ENCODE measurements at places on chromosomes 3 and 15. TPM values are rescaled to one million over a fixed set of nuclear protein-coding genes. Genes with fewer than 3 reads are reported as not detected.

Gene GOLGA8G
- total RNA-seq, result not detected

Gene NR2F2
- 15.9 TPM for total RNA-seq

Gene QTRT2
- total RNA-seq, result 23.9 TPM

Gene ALS2CL
- total RNA-seq, result 5.6 TPM

Gene CFAP100
- not detected for total RNA-seq

Gene EPB42
- total RNA-seq, result not detected

Gene STX19
- not detected for total RNA-seq

Gene CPLX3
- not detected for total RNA-seq

Gene TRIM42
- total RNA-seq, result not detected

Gene UROC1
- not detected for total RNA-seq

GRCh38 chr15:69601711-69602504 is 149.3 kb downstream of the RPLP1 start:
- no peak for DNase-seq

DNA sequence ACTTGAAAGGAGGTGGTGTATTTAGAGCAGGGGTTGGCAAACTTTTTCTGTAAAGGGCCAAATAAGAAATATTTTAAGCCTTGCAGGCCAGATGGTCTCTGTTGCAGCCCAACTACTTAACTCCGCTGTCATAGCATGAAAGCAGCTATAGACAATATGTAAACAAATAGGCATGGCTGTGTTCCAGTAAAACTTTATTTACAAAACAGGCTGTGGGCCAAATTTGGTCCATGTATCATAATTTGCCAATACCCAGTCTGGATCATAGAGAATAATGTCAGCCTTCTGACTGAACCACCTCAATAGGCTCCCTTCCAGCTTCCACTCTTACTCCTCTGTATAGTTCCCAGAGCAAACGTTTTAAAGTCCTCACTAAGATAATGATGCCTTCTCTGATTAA is 638.8 kb upstream of the CFAP20DC start:
- no peak for DNase-seq

GRCh38 chr3:171049861-171050444 is 23.4 kb upstream of the SLC2A2 start:
- peak; percentile 67 for DNase-seq

- DNase-seq, result no peak
Measured at GRCh38 chr3:98900265-98901118, 1.0 kb downstream of the DCBLD2 start.

DNA sequence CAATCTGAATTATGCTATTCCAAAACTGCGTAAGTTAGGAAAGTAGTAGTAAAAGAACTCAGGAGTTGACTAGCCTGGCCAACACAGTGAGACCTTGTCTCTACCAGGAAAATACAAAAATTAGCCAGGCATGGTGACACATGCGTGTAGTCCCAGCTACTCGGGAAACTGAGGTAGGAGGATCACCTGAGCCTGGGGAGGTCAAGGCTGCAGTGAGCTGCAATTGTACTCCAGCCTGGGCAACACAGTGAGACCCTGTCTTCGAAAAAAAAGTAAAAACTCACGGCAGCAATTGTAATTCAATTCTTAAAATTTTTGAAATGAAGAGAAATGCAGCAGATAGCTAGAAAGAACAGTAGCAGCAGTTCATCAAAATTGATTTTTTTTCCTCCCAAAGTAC is 9.7 kb downstream of the GABPB1 start:
- no peak for DNase-seq

DNA sequence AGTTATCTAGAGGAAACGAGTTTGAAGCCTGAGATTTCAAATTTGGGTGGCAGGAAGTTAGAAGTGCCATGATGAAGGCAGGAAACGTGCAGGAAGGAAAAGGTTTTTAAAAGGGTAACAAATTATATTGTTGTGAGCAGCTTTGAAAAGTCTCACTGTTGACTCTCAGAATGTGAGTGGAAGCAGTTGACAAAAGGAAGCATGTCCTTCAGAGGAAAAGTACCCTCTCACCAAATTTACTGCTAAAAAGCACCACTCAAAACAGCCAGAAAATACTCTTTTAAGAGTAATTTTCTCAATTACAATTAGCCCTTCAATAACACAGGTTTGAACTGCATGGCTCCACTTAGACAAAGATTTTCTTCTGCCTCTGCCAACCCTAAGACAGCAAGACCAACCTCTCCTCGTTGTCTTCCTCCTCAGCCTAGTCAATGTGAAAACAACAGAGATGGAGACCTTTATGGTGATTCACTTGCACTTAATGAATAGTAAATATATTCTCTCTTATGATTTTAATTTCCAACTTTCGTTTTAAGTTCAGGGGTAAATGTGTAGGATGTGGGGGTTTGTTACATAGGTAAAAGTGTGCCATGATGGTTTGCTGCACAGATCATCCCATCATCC is 117.1 kb upstream of the LIPC start:
- DNase-seq, result no peak

GRCh38 chr3:120098710-120099109 is 4.5 kb upstream of the GSK3B start:
- DNase-seq, result no peak

DNA sequence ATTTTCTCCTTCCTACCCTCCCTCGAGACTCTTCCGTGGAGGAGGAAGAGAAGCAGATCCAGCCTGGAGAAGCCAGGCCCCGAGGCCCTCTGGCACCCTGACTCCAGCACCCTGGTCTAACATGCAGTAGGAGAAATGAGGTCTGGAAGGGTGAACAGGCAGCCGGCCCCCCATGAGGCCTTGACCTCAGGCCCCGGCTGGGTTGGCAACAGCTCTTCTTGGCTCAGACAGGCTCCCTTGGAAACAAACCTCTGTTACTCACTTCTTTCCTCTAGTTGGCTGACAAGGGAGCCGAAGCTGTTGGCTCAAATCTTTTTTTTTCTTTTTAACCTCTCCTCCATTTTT is 73.4 kb downstream of the CPN2 start:
- DNase-seq, result no peak

DNA sequence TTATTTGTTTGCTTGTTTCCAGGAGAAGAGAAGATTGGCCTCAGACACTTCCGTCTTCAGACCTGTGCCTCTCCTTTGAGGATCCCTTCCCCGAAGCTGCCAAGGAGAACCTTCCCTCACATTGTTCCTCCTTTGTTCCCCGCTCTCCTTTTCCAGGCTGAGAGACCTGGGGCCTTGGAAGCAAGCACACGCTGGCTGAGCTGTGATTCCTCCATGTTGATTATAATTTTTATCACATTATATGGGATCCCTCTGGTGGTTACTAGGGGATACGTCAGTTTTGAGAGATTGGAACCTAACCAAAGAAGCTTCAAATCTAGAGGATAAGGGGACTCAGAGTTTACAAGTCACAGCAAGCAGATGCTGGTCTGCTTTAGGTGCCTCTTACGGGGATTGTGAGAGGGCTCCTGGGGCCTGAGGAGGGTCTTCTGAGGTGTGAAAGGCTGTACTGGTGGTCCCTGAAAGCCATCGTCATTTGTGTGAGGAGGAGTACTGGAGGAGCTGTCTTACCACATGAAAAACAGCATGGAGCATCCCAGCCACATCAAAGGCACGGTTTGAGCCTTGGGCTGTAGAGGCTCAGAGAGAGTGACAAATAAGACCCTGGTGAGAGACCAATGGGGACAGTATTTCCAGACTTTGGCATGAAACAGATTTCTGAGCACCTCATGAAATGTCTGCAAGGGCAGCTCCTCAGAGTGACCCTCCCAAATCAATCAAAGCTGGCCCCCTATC is 760.1 kb upstream of the CFAP20DC start:
- DNase-seq, result no peak

- no peak for DNase-seq
Measured at GRCh38 chr15:57041416-57041815, 123.0 kb downstream of the TCF12 start.

DNA sequence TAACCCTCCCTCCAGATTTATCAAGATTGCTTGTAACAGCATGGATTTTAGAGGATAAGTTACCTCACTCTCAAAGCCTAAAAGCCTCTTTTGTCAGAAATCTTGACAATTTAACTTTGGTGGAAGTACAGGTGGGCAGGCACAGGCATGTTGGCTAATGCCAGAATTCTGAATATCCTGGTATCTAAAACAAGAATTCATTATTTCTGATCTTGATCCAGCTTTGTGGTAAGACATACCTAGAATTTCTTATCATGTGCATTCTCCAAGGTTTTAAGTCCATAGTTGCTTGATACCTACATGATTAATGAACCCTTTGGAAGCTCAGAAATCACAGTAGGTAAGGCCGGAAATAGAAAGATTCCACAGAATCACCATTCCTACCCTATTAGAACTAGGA is 109.9 kb upstream of the TTC14 start:
- no peak for DNase-seq

GRCh38 chr3:195128255-195129071 is 142.5 kb downstream of the XXYLT1 start:
- DNase-seq, result no peak

DNA sequence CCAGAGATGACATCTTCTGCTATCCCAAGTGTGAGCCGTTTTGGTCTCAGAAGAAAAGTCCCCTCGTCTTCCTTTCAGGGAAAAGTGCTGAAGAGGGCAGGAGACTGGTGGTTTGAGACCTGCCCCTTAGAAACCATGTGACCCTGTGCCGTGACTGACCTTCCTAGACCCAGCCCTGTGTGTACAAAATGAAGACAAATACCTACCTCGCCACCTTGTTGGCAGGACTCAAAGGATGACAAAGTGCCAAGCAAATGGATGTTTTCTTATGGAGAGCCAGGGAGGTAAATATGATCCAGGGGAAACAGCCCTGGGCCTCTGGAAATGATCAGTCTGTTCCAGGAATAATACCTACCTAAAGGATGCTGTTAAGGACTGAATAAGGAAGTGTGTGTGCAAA is 41.3 kb downstream of the FAM174B start:
- DNase-seq, result no peak

- DNase-seq, result no peak
Measured at GRCh38 chr3:30368978-30369377, 237.4 kb upstream of the TGFBR2 start.

DNA sequence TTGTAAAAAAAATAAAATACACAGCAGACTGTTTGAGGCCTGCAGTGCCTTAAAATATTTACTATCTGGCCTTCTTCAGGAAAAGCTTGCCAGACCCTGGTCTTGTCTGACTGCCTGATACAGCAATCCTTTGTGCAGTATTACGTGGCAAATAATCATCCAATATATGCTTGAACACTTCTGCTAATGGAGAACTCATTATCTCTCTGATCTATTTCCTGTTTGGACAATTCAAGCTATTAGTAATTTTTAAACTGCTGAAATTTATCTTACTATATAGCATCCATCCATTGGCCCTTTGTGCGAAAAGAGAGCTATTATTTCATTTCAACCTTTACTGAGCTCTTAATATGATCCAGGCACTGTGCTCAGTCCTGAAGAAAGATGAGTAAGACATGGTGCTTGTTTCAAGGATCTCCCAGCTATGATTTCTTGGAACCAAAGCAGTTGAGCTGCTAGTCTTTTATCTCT is 15.9 kb downstream of the ATG7 start:
- DNase-seq, result no peak

GRCh38 chr15:41278319-41278718 is 47.3 kb downstream of the CHP1 start:
- no peak for DNase-seq

GRCh38 chr3:157107037-157107436 is 52.9 kb downstream of the CCNL1 start:
- no peak for DNase-seq

- DNase-seq, result no peak
Measured at GRCh38 chr3:76561494-76562236, 478.2 kb upstream of the ROBO2 start.

- no peak for DNase-seq
Measured at GRCh38 chr3:124890573-124891190, 3.5 kb upstream of the ITGB5 start.

DNA sequence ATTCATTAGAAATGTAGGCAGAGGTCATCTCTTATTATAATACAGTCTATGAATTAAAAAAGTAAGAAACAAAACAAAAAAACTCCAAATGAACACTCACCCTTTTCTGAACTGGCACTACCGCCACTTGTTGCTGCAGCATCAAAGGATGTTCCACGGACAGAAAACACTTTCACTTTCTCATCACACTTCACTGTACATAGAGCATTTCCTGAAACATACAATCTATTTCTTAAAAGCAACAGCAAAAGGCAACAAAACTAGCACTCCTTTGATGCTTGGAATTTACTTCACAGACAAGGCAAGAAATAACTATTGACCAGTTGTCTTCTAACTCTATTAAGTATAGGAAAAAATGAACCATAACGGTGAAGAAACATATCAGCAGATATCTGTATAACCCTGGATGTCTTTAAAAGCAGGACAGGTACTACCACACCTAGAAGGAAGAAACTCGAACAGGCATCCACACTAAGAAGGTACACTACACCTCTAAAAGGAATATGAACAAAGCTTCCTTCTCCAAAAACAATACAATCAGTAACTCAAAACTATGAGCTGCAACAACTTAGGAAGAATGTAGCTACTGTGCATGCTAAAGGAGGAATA is 24.9 kb downstream of the ETFA start:
- DNase-seq, result no peak

DNA sequence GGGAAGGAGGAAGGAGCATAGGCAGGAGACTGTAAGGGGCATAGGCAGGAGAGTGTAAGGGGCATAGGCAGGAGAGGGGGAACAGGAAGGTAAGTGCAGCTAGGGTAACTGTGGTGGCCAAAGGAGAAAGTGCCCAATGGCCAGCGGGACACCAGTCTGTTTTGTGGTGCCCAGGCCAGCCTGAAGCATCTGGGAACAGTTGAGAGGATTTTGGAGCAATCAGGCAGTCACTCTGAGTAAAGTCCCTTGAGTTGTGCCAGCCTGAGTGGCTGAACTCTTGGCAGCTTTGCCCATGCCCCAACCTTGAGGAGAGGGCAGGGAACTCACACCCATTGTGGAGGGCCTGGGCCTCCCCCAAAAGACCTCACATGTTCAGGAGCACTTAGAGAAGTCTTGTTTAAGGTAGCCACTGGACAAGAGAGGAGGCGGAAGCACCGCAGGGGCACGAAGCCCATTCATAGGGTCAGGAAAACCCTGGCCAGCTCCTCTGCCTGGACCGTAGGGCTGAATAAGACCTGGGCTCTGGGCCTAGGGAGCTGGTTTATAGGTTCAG is 3.5 kb upstream of the TGM5 start:
- DNase-seq, result no peak

DNA sequence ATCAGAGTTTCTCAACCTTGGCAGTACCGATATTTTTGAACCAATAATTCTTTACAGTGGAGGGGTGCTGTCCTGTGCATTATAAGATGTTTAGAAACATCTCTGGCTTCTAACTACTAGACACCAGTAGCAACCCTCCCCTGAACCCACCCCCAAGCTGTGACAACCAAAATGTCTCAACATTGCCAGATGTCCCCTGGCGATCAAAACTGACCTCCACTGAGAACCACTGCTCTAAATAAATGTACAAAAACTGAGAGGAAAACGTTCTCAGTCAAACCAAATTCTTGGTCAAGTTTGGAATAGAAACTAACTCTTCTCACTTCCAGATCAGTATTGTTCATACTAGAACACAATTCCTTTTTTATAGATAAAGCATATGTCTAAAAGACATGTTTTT is 58.5 kb downstream of the GPR160 start:
- DNase-seq, result no peak

GRCh38 chr3:171847133-171847532 is 4.0 kb downstream of the TMEM212 start:
- no peak for DNase-seq

Measured in endothelial cell (in vitro differentiated cells).